GM19239 (cell line): ENCODE measurements at places on chromosomes 4 and X.

DNA sequence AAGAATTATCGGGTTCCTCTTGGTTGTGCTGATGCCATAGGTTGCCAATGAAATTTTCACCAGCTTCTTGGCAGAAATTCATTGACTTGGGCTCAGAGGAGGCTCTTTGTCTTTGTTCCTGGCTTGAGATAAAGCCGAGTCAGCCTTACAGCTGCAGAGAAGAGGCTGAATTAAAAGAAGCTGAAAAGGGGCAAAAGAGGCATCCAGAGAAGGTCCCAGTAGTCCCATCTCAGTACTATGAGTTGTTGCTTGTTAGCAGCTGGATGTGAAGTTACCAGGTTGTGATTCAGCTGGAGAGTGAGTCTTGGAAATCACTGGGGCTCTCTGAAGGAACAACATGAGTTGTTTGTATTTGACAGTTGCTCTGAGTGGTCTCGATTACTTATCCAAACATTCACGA is 59.7 kb downstream of the SMAD1 start:
- DNase-seq, result no peak

DNA sequence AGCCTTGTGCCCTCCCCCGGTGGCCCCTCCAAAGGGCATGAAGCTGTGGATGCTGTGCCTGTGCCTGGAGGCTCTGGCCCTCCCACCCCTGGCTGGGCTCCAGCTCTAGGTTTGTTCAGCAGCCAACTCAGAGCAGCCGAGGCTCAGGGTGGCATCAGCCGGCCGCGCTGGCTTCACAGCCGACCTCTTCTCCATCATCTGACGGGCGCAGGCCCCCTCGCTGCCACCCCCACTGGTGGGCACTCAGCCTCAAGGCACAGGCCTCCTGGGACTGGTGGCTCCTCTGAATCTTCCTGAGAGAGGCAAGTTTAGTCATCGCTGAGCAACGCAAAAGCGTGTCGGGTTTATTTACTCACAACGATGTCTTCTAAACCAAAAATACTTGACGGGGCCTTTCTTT is 46.0 kb downstream of the PCGF3 start:
- DNase-seq, result no peak

- no peak for DNase-seq
Measured at GRCh38 chr4:76640353-76640910, 205.4 kb downstream of the SHROOM3 start.

- no peak for DNase-seq
Measured at GRCh38 chr4:29320947-29321620, 1399.1 kb upstream of the PCDH7 start.

DNA sequence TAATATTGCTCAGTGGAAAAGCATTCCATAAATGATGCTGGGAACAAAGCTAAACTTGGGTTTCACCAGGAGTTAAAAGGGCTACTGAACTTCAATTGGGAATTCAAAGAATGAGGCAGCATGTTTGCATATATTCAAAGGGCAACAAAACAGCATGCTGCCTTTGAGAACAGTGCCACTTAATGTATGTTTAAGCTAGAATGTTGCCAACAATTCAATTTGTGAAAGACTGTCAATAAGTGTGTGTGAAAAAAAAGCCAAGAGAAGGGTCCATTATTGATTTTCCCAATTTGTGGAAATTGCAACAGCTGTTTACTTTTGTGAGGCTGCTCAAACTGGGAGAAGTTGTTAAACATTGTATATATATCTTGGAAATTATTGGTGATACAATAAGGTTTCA is 701.9 kb upstream of the ACTRT1 start:
- no peak for DNase-seq

- DNase-seq, result no peak
Measured at GRCh38 chrX:154040307-154040756, 20.6 kb upstream of the IRAK1 start.

DNA sequence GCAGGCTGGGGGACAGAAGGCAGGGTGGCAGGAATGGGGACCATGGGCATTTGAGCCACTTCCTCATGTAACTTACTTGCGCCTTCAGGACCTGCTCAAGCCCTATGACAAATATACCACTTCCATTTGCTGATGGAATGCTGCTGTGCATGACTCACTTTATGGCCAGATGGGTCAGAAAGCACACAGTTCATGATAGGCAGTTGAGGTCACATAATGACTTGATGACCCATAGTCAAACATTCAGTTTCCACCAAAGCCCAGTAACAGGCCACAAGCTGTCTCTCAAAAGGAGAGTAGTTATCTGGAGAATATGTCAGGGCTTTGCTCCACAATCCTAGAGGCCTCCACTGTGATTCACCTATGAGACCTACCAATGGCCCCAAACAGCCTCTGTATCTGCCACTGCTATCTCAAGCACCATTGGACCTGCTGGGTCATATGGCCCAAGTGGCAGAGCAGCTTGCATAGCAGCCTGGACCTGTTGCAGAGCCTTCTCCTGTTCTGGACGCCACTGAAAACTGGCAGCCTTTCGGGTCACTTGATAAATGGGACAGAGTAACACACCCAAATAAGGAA is 5.3 kb upstream of the PAPSS1 start:
- DNase-seq, result no peak

DNA sequence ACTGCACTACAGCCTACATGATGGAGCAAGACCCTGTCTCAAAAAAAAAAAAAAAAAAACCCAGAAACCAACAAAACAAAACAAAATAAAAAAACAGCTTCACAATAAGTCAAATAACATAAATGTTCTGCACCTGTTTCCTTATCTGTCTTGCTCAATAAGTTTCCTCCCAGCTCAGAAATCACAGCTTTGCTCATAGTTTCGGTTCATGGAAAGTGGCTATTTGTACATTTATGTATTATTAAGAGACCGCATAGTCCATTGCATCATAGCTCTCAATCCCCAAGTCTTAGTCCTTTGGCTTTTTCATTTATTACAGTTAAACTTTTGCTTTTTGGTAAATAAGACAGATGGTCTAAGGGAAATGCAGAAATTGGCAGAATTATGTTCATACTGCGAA is 24.4 kb upstream of the CFAP299 start:
- no peak for DNase-seq

- no peak for DNase-seq
Measured at GRCh38 chrX:127570276-127570675, 481.9 kb downstream of the ACTRT1 start.

GRCh38 chrX:69431420-69431819 is 72.7 kb upstream of the NALF2 start:
- DNase-seq, result no peak

DNA sequence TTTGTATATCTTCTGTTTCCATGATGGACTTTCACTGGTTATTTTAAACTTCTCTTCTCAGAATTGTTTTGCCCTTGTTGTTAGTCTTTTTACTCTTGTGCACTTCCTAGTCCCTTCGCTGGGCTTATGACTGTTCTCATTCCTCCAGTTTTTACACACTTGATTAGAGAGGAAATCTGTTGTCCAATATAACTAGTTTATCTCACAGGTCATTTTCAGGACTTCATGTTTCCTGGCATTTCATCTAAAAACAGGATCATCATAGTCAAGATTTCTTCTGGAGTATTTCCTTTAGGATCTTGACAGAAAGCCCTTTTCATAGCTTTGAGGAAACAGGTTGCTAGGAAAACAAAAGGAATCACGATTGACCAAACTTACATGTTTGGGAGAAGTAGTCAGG is 3.0 kb downstream of the FNIP2 start:
- DNase-seq, result no peak

- DNase-seq, result no peak
Measured at GRCh38 chr4:41471126-41472071, 66.6 kb upstream of the LIMCH1 start.

DNA sequence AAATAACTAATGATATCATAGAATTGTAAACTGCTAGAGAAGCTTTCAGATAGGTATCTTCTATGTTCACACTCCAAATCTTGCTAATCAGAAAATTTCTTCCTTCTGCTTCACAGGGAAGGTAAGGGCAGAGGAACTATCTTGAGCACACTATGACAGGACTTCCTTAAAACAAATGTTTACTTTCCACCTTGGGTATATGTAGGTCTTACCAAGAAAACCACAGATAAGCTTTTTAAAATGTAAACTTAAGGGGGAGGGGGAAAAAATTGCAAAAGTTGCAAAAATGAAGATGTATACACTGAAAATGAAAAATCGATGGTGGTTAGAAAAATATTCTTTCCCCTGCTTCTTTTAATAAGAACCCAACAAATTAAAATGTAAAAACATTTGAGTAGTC is 30.9 kb downstream of the YTHDC1 start:
- no peak for DNase-seq

DNA sequence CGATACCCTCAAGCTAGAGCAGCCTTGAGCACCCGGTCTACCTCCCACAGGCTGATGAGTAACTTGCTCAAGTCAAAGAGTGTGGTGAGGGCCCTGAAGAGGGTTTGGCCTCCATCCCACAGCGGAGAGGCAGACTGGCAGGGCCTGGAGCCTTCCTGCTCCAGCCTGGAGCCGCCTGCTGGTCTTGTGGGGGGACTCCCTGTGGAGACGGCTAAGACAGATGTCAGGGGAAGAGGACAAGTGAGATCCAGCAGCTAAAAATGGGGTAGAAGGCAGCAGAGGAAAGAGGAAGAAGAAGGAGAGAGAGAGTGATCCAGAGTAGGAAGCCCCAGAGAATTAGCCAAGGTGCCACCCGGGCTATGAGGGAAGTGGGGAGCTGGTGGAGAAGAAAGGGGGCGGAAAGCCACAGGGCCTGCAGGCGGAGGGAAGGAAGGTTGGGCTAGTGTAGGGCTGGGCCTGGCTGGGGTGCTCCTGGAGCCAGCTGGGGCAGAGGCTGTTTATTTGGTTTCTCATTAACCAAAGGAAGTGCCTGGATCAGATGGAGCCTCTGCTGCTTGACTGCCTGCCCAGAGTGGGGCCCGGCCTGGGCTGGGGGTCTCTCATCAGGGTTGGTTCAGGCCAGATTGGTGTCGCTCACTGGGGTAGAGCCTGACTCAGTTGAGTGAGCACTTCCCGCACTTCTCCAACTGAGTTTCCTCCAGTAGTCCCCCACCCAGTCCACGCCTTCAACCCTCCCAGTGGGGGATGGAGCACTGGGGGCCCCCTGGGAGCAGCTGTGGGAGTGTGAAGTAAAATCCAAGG is 14.2 kb downstream of the EFNB1 start:
- no peak for DNase-seq

GRCh38 chr4:3070709-3071500 is 3.4 kb downstream of the HTT-AS start:
- DNase-seq, result no peak

- DNase-seq, result no peak
Measured at GRCh38 chr4:124890522-124890921, 178.0 kb upstream of the ANKRD50 start.

- no peak for DNase-seq
Measured at GRCh38 chrX:41468647-41469323, 21.6 kb downstream of the NYX start.

GRCh38 chrX:30308263-30309138 is 689 bp downstream of the NR0B1 start:
- DNase-seq, result no peak

DNA sequence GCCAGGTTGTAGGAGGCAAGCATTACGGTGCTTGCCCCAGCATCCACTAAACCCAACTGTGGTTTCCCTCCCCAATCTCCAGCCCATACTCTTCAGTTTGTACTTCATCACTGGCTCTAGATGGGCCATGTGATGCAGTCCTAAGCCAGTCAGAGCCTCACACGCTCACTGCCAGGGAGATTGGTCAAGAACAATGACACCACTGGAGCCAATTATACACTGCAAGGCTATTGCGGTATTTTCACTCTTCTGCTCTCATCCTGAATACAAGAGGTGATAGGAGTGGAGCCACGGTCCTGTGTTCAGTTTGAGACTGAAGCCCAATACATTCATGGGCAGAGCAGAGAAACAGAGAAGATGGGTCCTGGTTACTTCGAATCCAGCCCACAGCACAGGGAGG is 58.4 kb downstream of the SEPSECS start:
- no peak for DNase-seq

GRCh38 chr4:77959566-77960338 is 97.1 kb downstream of the MRPL1 start:
- DNase-seq, result no peak

DNA sequence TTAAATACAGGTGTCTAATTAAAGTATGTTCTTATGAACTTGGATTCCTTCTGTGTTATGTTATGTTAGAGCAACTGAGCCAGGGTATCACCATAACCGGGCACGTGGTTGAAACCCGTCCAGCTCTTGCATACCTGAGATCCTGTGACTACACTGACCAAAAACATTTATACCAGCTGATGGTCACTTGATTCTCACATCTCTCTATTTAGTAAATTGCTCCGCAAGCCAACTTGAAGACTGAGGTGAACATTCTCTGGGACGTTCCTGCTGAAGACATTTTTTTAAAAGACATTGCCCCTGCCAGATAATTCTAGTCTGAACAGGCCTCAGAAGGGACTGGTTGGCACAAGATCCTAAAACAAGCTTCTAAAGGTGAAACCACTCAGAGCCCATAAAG is 550.0 kb upstream of the DIPK2B start:
- DNase-seq, result no peak

DNA sequence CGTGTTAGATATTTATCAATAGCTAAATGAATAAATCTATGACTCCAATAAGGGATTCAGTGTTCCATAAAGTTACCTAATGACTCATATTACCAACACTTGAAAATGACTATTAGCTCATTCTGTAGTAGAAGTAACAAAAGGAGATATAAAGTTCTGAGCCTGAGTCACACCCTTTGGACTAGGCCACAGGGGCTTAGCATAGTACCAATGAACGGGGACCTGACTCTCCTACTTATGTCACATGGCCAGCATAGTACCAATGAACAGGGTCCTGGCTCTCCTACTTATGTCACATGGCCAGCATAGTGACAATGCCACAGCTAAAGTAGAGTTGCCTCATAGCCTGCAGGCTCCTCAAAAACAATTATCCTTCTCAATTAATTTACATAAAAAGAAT is 43.7 kb downstream of the MAGEB16 start:
- no peak for DNase-seq

DNA sequence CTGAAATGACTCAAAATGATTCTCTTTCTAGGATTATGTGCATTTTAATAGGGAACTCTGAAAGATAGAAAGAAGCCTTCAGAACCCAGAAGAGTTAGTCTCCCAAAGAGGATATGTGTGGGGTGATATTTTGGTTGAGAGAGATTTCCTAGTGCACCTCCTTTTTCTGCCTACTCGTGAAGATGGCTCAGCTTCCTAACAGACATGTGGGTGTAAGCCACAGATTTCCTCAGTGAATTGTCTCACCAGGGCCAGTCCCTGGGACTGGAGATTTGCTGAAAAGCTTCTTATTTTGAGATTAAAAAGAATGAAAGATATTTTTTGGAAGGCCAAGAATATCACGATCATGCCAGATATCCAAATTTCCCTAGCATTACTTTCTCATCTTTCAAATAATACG is 42.8 kb downstream of the MAGEB17 start:
- DNase-seq, result no peak

- DNase-seq, result no peak
Measured at GRCh38 chrX:153779891-153780677, 757 bp upstream of the SRPK3 start.

- no peak for DNase-seq
Measured at GRCh38 chrX:53449632-53450031, 15.5 kb upstream of the HSD17B10 start.
